ENCODE measurements at places on chromosomes 2 and 18.

GRCh38 chr2:219496825-219497494, 1.7 kb upstream of the GMPPA start:
- DNase-seq: no peak

GRCh38 chr2:113112441-113112840, 15.0 kb upstream of the IL1RN start:
- no peak for DNase-seq

DNA sequence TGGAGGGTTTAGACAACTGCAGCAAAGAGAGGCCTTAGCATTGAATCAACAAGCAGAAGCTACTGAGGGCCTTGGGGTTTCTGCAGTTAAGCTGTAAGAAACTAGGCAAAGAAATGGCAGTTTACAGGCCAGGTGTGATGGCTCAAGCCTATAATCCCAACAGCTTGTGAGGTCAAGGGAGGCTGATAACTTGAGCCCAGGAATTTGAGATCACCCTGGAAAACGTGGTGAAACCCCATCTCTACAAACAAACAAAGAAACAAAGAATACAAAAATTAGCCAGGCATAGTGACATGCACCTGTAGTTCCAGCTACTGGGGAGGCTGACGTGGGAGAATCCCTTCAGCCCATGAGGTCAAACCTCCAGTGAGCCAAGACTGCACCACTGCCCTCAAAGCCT, 421.6 kb upstream of the CHST9 start:
- DNase-seq: no peak

DNA sequence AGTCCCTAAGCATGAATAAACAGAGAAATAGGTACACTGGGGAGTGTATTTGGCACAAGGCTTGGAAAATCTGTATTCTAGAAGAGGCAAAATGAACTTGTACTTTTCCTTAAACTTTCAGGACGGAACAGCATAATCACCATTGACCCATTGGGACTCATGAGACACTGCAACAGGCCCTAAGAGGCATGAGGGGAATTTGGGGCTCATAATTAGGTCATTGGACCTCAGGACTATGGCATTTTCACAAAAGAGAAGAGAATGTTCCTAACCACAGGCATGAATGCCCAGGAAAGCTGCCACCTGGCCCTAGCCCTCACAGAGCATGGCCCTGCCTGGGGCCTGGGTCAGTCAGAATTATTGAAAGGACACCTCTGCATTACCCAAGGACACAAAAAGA, 67.9 kb upstream of the PIK3C3 start:
- DNase-seq: no peak

- DNase-seq: no peak
Measured at GRCh38 chr18:23238152-23238531, 102.9 kb downstream of the CABLES1 start.

DNA sequence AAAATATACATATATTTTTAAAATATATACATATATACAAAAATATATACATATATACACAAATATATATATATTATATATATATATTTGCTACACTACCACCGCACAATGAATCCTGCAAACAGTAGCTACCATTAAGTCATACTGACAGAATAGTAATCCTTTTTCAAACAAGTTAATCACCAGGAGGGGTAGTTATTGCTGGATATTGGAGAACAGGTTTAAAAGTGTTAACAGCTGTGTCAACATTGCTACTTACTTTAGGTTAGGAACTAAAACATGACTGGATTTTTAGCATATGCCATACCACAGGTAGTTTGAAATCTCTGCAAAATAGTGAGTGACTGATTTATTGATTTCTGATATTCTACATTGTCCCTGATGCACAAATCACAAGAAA, 529.1 kb upstream of the CDH7 start:
- DNase-seq: no peak

- no peak for DNase-seq
Measured at GRCh38 chr2:205060269-205060668, 515.0 kb downstream of the PARD3B start.

Data from SK-N-DZ (cell line).